ENCODE measurements at places on chromosomes 6 and 20.
A peak's percentile ranks its signal among the peaks of the same experiment; 100 is the strongest.

DNA sequence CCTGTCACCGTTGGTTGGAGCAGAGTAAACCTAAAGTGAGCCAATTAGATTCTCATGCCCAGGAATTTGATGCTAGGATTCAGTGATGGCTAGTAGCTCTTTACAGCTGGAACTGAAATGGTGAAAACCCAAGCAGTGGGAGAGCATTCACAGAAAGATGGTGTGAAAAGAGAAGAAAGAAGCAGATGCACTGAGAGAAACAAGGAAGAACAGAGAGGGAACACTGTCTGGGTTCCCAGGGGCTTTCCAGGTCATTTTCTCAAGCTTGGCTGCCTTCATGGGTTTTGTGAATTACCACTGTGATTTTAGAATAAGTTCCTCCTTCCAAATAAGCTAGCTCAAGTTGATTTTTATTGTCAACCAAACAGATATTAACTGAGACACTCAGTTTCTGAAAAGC is 104.1 kb upstream of the AKIRIN2 start:
- DNase-seq, result no peak

DNA sequence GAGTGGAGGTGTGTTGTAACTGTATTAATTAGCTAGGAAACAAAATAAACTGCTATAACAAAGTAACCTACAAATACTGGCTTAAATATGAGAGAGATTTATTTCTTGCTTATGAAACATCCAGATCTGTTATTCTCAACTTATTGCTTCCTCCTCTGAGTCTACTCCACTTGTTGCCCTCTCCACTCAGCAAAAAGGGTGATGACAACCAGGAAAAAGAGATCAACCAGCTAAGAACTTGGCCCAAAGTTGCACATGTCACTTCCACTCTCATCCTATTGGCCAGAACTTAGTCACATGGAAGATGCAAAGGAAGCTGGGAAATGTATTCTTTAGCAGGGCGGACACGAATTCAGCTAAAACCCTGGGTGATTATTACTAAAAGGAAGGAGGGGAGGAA is 5.2 kb upstream of the TP53RK start:
- DNase-seq, result no peak

- DNase-seq, result no peak
Measured at GRCh38 chr20:2143594-2143993, 42.0 kb downstream of the STK35 start.

DNA sequence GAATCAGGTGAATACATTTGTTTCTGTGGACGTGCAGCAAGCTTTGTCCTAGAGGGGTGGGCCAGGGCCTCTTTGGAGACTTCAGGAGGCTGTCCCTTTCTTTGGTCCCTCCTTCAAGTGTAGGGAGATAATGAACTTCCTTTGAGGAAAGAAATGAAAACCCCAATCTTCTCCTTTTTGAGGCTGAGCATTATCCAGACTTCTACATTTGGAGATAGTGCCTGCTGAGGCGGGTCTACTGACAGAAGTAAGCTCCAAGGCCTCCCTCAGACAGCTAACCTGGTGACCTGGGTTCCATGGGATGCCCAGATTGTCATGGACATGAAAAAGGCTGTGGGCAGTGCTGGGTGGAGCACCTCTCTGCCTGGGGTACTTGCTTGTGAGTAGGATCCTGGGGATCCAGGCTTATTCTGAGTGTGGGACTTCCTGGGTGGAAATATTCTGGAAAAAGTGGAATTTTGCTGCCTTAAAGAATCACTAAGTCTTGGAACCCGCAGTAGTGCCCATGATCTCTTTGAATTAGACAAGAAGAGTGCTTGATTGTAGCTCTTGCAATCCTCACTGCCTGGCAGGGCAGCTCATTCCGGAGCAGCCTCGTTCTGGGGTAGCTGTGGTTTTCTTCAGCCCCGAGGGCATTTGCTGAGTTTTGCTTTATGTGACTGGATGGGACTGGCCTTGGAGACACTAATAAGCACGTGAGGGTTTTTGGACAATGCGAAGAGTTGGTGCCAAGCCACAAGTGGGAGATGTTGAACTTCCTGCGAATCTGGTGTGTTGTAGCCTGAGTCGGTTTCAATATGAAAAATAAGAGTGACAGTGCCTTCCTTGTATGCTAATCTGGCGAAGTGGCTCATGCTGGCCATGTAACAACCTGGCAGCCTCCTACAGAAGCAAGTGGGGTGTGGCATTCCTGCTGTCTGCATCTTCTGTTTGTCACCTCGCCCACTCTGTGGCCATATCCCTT is 28.1 kb downstream of the SNRNP48 start:
- DNase-seq, result peak; percentile 36

- no peak for DNase-seq
Measured at GRCh38 chr6:167090171-167090570, 32.7 kb upstream of the CCR6 start.

DNA sequence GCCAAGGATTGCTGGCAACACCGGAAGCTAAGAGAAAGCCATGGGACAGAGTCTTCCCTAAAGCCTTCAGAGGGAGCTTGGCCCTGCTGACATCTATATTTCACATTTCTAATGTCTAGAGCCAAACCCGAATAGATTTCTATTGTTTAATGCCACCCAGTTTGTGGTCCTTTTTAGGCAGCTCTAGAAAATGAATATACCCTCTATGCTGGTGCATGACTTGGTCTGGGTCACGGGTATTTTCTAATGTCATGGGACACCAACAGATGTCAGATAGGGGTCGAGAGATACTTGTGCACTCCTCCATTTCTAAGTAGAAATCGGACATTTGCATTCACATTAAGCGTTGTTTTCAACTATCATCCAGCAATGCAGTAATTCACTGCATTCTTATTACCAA is 37.0 kb upstream of the SOX4 start:
- DNase-seq, result no peak

- no peak for DNase-seq
Measured at GRCh38 chr6:82113231-82113630, 134.3 kb downstream of the IBTK start.

DNA sequence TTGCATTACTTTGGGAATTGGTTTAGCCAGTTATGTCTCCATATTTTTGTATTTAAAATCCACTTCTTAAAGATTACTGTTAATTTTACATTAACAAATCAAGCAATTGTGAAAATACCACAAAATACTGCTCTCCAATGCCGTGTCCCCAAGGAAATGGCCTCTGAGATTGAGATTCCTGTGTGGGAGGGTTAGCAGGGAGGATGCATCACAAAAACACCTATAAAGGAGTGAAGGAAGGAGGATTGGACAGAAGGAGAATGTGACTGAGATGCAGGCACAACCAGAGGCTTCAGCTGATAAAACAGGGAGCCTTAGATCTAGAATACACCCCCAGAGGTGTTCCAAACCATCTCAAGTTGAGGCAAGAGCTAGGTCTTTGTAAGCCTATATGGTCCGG is 34.2 kb upstream of the NKAIN2 start:
- DNase-seq, result no peak

DNA sequence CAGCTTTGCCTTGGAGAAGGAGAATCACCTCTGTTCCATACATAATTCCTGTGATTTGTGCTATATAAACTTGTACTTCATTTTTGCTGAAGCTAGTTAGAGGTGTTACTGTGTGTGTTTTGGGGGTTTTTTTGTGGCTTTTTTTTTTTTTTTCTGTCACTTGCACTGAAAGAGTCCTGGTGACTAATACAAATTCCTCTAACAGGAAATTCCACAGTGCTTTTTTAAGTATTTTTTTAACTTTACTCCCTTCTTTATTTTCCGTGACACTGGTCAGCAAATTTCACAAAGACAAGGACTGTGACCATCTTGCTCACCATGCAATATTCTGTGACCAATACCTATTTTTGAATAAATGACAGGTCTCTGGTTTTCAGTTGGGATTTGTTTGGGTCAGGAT is 110.5 kb downstream of the ISM1 start:
- peak; percentile 25 for DNase-seq

DNA sequence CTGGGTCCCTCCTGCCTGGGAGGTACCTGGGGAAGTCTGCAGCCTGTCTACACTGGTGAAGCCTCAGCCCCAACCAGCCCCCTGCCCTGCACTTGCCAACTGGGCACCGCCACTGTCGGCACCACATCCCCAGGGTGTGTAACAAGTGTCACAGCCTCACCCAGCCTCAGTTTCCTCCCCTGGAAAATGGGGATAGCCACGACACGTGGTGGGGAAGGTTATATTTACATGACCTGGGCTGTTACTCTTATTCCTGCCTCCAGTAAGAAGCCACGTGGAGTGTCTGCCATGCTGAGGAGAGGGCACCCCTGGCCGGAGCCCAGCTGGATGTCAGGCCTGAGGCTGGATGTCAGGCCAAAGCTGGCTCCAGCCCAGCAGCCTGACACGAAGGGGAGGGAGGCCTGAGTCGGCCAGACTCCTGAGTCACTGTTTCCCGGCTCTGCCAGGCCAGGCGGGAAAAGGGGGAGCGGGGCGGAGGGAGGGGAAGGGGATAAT is 44.9 kb downstream of the SNAI1 start:
- peak; percentile 98 for DNase-seq

DNA sequence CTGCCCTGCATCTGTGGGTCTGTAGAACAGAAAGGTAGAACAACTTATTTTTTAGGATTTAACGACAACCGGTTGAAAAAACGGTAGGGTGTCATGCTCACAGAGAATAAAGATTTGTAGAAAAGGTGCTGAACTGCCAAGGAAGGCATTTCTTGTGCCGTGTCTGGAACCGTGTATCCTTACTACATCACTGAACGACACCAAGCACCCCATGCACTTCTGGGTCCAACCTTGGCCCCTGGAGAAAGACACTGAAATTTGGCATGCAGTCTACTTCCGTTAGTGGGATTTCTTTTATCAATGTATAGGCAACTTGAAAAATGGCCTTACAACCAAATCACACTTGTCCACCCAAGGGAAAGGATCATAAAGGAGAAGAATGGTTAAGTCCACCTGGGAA is 145.5 kb downstream of the ZMYND8 start:
- no peak for DNase-seq

DNA sequence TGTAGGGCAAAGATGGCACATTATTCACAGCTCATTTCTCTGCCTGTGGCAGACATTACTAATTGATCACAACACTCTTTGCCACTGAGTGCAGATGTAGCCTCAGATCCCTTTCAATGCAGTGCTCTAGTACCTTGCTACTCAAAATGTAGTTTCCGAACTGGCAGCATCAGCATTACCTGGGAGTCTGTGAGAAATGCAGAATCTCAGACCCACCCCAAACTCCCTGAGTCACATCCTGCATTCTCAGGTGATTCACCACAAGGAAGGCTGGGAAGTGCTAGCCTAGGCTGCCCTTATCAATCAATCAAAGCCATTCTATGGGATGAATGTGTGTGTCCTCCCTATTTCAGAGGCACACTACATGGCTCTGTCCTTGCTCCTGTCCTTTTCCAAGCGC is 58.5 kb downstream of the PCNA start:
- peak; percentile 69 for DNase-seq

- no peak for DNase-seq
Measured at GRCh38 chr6:158377860-158378259, 65.6 kb downstream of the TULP4 start.

GRCh38 chr20:39268981-39269461 is 306.9 kb downstream of the DHX35 start:
- peak; percentile 74 for DNase-seq

- DNase-seq, result peak; percentile 90
Measured at GRCh38 chr6:39887692-39888450, 46.4 kb downstream of the MOCS1 start.

- DNase-seq, result peak; percentile 97
Measured at GRCh38 chr6:158644231-158645063, at the start of gene DYNLT1. Gene DYNLT1 (minus strand): TSS chr6:158644743. CDS start chr6:158644708, 35 bp downstream.

GRCh38 chr6:74932232-74932888 is 273.5 kb downstream of the COL12A1 start:
- DNase-seq, result no peak

- peak; percentile 63 for DNase-seq
Measured at GRCh38 chr6:159267165-159267564, 98.0 kb downstream of the FNDC1 start.

GRCh38 chr6:116102873-116103272 is 2.2 kb downstream of the NT5DC1 start:
- no peak for DNase-seq

GRCh38 chr6:55617272-55617671 is 38.3 kb upstream of the HMGCLL1 start:
- DNase-seq, result peak; percentile 18

DNA sequence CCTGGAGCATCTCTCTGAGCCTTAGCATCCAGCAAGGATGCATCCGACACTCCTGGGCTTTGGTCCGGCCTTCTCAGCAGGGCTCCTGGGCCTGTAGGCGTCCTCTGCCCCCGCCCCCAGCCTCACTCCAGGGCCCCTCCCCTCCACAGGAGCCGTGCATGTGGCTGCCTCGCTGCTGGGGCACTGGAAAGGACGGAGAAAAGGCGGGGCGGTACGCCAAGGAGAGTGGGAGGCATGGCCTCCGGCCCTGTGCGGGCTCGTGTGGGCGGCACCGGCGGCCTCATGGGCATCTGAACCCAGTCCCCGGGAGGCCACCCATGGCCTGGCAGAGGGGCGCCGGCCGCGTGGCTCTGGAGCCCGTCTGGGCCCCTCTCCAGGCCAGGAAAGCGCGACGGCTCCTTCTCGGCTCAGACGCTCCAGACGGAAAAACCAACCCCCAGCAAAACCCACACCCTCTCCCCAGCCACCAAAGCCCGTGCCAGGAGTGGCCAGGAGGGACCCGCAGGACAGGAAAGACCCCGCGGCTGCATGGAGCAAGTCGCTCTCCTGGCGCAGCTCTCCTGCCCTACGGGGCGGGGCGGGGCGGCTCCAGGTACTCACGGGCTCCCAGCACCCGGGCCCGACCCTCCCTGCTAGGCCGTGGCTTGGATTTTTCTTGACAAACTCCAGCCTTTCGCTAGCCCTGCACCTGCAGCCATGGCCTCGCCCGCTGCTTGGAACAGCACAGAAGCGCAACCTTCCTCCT is 419.9 kb downstream of the QKI start:
- no peak for DNase-seq

- DNase-seq, result no peak
Measured at GRCh38 chr6:132964868-132965382, 150.6 kb downstream of the RPS12 start.

GRCh38 chr6:36387440-36388303 is at the start of gene ETV7:
Gene ETV7 (minus strand): TSS chr6:36387669. CDS start chr6:36387541, 128 bp downstream.
- no peak for DNase-seq

GRCh38 chr20:3914446-3914845 is 25.3 kb downstream of the PANK2 start:
- no peak for DNase-seq

DNA sequence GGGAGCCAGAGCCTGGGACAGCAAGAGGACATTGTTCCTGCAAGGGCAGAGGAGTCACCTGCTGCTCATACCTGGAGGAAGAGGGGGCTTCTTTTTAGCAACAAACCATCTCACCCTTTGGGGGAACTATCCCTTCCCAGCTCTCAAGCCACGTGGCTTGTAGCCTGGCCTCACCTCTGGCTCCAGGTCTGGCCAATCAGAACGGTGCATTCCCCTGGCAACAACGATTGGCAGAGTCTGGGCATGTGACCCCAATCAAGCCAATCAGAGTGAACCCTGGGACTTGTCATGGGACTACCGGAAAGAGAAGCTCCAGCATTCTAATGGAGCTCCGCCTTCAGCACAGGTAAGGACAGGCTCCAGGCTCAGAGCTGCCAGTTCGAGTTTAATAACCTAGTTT is 33.6 kb downstream of the KCNB1 start:
- no peak for DNase-seq

- peak; percentile 95 for DNase-seq
Measured at GRCh38 chr20:1415667-1416468, 23.0 kb upstream of the FKBP1A start.
